Endothelial cell (in vitro differentiated cells): ENCODE measurements at places on chromosomes 3 and 15.

DNA sequence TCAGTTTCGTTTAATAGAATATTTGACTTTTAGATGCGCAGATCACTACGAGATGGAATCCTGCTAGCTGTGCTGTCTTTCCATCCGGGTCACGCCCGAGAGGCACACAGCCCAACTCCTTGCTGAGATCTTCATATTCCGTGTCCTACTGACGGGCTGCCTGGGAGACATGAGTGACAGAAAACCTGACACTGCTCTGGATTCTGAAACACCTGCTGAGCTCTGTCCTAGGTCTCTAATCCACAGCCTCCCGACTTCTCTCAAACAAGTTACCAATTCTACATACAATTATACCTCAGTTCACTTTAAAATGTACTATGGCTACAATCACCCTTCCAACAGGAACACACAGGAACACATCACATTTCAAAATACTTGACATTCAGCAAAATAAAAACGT is 27.2 kb downstream of the TFRC start:
- DNase-seq = no peak

GRCh38 chr15:78272316-78272715 is 8.0 kb downstream of the DNAJA4 start:
- no peak for DNase-seq

- no peak for DNase-seq
Measured at GRCh38 chr15:29615791-29616190, 206.5 kb downstream of the TJP1 start.

DNA sequence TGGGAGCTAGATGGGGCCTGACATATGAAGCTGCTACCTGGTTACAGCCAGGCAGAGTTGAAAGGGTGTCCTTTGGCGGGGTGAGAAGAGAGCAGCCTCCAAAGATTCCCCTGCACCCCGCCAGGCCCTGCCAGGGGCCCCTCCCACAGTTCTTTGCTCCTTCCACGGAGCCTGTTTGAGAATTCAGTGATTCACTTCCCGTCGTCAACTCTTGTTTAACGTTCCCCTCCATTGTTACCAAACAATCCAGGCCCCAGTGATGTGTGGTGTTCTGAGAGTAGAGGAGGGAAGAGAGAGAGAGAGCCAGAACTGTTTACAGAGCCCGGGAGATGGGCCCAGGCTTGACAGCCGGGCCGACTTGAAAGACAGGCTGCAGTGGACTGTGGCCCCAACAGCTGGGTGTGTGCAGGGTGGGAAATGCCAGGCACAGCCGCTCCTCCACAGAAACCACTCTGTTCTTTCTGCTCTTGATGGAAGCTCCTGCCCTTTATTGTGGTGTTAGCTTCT is 81.5 kb downstream of the SMAD3 start:
- no peak for DNase-seq

DNA sequence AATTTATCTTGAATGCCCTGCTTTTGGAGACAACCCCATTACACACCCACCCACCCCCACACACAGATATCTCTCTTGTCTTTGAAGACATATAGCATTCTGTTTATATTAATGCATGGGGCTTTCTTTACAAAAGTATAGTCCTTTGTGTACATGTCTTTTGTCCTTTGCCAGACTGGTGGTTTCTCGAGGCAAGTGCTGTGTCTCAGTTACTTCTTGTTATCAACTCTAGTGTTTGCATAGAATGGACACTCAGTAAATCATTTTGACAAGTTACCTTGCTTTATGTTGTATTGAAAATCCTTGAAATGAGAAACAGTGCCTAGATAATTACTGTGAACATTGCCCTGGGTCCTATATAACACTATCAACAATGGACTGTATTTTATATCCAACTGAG is 33.9 kb downstream of the KBTBD8 start:
- no peak for DNase-seq

DNA sequence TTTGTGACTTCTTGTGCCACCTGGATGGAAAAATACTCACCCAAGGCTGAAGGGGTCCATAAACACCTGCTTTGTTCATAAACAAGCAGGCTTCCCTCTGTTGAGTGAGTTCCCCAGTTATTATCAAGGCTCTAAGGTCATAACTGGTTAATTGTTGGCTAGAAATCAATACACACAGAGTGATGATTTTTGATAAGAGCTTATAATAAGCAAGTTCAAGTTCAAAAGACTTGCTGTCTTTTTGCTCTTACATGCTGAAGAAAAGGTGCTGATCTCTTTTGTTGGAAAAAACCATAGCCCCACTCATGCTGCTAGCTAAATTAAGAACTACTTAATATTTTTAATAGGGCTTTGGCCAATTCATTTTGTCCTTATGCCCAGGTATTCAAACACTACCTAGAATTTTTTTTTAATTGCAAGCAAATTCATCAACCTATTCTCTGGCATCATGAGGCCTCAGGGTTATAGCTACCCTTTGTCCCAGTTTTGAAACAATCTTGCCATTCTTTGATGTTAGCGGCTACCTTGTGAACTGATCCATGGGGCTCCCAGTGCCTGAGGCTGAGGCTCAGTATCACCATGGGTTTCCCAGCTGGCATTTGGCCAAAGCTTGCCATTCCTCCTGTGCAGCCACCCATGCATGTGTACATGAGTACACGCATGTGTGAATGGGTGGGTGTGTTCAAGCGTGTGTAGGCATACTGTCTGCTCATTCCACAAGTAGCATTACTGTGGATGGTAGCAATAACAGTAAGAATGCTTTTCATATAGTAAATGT is 127.6 kb upstream of the LPP start:
- no peak for DNase-seq

GRCh38 chr3:197454014-197454413 is 101.8 kb downstream of the BDH1 start:
- no peak for DNase-seq

DNA sequence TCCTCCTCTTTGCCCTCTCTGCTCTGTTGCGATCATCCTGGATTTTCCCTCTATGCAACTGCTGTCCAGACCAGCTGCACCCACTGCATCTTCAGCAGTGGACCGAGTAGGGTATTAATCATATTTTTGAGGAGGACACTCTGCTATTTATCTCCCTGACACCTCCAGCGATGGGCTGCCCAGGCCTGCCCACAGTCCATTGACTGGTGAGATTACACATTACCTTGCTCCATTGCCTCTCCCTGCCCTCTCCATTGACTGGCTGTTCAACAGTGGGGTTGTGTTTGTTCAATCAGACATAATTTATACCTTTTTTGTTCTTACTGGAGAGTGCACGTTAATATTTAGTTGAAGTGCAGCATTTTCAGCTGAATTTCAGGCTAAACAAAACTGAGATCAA is 559.3 kb upstream of the ARRDC4 start:
- DNase-seq = no peak
